Left lung (tissue), 14 donors: ENCODE measurements at places on chromosomes 5 and 9. TPM values are rescaled to one million over a fixed set of nuclear protein-coding genes. Genes with fewer than 3 reads are reported as not detected.

- DNase-seq: no peak
These were observed 26.5 kb upstream of the ADRB2 start for GRCh38 chr5:148799737-148800527.

WNT8A gene
- not detected for polyA plus RNA-seq

- DNase-seq: no peak
These were observed 12.6 kb upstream of the EXOC3 start for GRCh38 chr5:430214-430925.

GRCh38 chr5:75214409-75214808 is 22.3 kb downstream of the ANKRD31 start:
- no peak for DNase-seq

DNA sequence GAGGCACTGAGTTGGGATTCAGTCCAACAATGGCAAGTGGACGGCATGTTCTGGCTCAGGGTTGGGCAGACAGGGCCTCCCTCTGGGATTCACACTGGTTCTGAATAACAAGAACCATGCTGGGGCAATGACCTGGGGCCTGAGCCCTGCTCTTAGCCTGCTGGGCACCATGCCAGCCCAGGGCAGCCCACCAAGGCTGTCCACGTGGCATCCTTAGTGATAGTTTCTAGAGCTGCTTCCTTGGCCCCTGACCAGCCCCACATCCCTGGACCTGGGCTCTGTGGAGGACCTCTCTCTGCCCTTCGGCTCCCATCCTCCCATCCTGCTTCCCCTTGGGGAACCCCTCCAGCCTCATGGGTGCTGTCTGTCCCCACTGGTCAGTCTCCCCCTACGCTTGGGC is 22.3 kb upstream of the OLFM1 start:
- DNase-seq: no peak

- peak; percentile 94 for DNase-seq
These were observed 124.4 kb downstream of the C9orf50 start for GRCh38 chr9:129496473-129497004.

GRCh38 chr9:133403766-133404453 is 13.9 kb downstream of the REXO4 start:
- DNase-seq: no peak

PCDHGA3 gene
- 4.4 TPM for polyA plus RNA-seq

GRCh38 chr5:181108578-181109165 is 22.3 kb downstream of the OR2V1 start:
- no peak for DNase-seq

DNA sequence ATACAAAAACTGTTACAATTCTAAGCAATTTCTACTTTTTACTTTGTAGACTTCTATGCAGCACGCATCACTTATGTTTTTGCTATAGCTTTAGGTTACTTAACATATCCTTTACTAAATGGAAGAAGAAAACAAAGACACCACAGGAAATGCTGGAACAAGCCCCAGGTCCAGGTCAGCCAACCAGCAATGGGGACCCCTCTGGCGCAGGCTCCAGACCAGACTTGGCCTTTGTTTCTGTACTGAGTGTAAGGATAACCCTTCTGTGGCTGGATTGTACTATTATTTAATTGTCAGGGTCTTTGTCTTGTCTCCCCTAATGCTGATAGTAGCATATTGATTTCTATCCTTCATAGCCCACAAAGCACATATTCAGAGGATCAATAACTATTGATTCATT is 4.2 kb downstream of the SEMA4D start:
- DNase-seq: no peak

TRIM7 gene
- polyA plus RNA-seq: 0.30 TPM

- DNase-seq: no peak
These were observed 29.2 kb downstream of the TNFSF8 start for GRCh38 chr9:114900942-114901802.

GRCh38 chr5:57718155-57718554 is 235.5 kb upstream of the ACTBL2 start:
- no peak for DNase-seq

- DNase-seq: no peak
These were observed 114.6 kb downstream of the FAM170A start for GRCh38 chr5:119743927-119744326.

DNA sequence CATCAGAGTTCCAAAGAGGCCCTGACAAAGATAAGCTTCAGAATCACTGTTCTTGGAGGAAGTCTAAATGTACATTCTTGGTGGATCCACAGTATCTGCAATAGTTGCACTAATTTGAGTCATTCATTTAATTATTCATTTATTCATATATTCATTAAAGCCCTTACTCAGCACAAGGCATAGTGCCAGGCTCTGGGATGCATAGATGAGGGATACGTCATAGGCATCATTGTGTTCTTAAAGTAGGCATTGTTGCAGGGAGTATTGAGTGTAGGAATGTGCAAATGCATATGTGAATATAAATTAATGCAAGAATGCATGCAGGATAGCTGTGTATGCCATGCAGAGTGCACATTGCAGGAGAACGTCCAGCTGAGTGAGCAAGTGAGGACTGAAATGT is 100.7 kb downstream of the DRD1 start:
- DNase-seq: no peak

AJM1 gene
- 1.3 TPM for polyA plus RNA-seq

SPATA31C1 gene
- not detected for polyA plus RNA-seq

DNA sequence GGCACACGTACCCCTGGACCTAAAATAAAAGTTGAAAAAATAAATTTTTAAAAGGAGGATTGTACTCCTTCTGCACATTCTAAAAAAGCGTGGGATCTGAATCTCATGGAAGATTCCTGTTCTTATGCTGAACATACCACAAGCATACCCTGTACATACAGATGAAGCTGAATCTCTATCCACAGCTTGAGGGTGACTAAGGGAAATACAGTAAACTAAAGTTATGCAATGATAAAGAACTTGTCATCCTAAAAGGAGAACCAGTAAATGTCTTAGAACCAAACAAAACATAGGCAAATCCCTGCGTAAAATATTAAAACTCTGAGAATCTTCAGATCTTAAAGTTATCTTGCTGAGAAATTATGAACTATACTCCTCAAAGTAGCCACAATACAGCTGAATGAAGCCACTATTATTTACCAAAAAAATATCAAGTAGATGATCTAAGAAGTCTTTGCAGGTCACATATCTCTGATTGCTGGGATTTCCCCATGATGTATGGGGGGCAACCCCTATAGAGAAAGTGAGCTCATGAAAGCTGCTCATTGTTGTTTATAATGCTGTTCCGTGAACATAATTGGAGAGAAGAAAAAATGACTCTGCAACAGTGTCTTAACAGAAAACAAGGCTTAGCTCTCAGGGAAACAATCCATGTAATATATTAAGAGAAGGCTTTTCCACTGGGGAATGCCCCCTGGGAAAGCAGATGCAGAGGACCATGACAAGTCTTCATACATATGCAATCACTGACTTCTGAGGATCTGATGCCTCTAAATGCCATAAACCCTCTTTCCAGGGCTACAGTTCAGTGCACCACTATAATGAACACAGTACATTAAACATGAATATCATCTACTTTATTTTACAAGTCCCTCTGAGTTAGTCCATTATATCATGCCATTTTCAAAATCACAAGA is 210.1 kb downstream of the EPB41L4A start:
- no peak for DNase-seq

IRX2 gene
- polyA plus RNA-seq: 66.6 TPM

LCN9 gene
- polyA plus RNA-seq: not detected

GRCh38 chr5:170546282-170546681 is 42.5 kb downstream of the KCNIP1 start:
- no peak for DNase-seq

SCAI gene
- polyA plus RNA-seq: 16.7 TPM

DNA sequence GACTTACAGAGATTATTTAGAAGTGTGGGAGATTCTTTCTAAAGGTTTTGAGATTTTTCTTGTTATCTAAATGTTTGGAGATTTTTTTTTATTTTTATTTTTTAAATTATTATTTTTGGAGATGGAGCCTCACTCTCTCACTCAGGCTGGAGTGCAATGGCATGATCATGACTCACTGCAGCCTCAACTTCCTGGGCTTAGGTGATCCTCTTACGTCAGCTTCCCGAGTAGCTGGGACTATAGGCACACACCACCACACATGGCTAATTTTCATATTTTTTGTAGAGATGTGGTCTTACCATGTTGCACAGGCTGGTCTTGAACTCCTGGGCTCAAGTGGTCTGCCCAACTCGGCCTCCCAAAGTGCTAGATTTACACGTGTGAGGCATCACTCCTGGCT is 694.5 kb downstream of the TLE1 start:
- DNase-seq: no peak

- DNase-seq: no peak
These were observed 632.2 kb downstream of the TLR4 start for GRCh38 chr9:118336250-118336942.

DNA sequence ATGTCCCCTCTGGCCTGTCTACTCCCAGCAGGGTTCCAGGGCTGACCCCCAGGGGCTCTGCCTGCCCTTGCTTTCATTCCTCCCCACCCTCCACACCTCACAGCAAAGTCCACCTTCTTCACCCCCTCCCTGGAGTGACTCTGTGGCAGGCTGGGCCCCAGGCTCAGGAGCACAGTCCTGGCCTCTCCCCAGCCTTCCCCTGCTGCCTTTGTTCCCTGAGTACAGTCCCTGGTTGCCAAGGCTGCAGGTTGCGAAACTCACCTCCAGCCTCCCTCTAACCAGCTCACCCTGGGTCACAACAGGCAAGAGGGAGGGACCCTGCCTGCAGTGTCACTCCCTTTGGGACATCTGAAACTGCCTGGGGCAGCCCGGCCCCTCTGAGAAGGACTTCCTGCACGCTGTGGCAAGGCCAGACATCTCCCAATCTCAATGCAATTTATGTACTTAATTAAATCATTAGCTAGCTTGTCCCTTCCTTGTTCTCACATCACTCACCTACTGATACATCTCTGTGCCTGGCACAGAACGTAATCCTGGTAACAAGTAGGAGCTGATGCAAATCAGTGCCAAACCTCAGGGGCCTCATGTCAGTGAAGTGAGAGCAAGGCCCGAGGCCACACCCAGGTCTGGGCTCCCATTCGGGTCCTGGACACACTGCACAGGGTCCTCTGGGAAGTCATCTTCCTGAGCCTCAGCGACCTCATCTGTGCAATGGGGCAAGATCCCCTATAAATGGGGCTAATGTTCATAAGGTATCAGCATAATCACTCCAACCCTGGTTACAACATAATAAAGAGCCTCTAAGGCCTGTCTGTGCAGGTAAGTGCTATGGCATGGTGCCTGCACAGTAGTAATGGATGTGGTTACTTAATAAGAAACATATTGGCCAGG is 27.3 kb upstream of the TRIM14 start:
- peak; percentile 92 for DNase-seq

TAF11L13 gene
- polyA plus RNA-seq: not detected

GRCh38 chr9:128416014-128416413 is 4.6 kb upstream of the CERCAM start:
- no peak for DNase-seq

SHROOM1 gene
- polyA plus RNA-seq: 10.5 TPM

- DNase-seq: no peak
These were observed 352.0 kb downstream of the PARP8 start for GRCh38 chr5:51018423-51018822.

GRCh38 chr5:146620031-146620668 is 104.2 kb upstream of the GPR151 start:
- DNase-seq: no peak

DNA sequence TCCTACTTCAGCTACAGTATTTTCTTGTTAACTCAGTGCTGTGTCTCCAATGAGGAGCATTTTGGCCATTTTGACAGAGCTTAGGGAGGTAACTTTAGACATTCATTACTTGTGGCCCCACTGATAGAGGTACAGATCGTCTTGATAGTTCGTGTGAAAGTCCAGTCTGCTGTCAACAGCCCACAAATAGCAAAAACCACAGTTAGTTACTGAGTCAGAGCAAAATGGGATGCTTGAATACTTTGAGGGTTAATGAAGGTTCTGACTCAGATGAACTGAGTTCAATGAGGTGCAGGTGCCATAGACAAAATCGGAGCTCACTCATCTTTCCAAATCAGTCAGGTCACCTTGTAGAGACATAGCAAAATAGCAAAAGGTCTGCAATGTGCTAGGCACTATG is 163.1 kb upstream of the TLE4 start:
- no peak for DNase-seq

DNA sequence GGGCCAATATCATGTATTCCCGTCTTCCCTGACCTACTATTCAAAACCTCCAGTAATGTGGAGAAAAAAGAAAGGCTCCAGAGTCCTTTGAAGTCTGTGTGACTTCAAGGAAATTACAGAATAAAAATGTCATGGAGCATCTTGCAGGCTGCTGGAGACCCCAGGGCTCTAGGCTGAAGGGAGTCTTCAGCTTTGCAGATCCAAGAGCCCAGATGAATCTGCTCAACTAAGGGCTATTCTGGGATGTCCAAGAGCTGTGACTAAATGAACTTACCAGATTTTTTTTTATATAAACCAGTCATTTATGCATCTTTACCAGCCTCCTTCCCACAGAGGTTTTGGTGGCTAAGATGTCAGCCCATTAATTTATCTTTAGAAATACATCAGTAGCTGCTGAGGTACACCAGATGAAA is 167.3 kb downstream of the MUSK start:
- DNase-seq: no peak

NOL8 gene
- 48.9 TPM for polyA plus RNA-seq

NR5A1 gene
- polyA plus RNA-seq: 0.06 TPM

PIP5K1B gene
- polyA plus RNA-seq: 4.3 TPM

DNA sequence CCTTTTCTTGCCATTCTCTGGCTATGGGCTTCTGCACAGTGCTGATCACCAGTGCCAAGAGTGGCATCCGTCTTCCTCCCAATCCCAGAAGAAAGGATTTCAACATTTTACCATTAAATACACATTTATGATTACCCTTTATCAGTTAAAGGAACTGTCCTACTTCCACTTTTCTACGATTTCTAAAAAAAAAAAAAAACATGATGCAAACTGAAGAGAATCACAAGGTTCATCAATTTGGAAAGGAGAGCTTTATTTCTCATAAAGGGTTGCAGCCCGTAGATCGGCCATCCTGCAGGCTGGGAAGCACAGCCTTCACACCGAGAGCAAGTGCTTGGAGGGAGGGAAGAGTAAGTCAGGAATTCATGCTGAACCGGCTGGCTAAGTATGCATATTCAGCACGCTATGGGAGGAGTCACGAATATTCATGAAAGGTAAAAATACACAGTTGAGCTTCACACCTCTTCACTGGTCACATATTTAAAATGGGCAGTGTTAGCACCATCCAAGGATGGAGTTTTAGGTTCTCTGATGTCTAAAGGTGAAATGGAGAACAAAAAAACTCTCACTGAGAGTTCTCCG is 52.5 kb upstream of the SEMA4D start:
- no peak for DNase-seq
